ENCODE measurements at places on chromosomes 3 and 15.

GRCh38 chr3:183711516-183711915 is 13.9 kb downstream of the YEATS2 start:
- no peak for DNase-seq

- no peak for DNase-seq
Observed at GRCh38 chr15:67899596-67900283, 59.9 kb upstream of the RNU6-1 start.

- DNase-seq, result no peak
Observed at GRCh38 chr3:13878281-13879101, 1.4 kb downstream of the WNT7A start.

- DNase-seq, result peak; percentile 71
Observed at GRCh38 chr3:59502806-59503205, 453.0 kb upstream of the CFAP20DC start.

All from AG04450 (cell line).